B cell (primary cell): ENCODE measurements at places on chromosomes 11 and 22. TPM values are rescaled to one million over a fixed set of nuclear protein-coding genes. Genes with fewer than 3 reads are reported as not detected.

DNA sequence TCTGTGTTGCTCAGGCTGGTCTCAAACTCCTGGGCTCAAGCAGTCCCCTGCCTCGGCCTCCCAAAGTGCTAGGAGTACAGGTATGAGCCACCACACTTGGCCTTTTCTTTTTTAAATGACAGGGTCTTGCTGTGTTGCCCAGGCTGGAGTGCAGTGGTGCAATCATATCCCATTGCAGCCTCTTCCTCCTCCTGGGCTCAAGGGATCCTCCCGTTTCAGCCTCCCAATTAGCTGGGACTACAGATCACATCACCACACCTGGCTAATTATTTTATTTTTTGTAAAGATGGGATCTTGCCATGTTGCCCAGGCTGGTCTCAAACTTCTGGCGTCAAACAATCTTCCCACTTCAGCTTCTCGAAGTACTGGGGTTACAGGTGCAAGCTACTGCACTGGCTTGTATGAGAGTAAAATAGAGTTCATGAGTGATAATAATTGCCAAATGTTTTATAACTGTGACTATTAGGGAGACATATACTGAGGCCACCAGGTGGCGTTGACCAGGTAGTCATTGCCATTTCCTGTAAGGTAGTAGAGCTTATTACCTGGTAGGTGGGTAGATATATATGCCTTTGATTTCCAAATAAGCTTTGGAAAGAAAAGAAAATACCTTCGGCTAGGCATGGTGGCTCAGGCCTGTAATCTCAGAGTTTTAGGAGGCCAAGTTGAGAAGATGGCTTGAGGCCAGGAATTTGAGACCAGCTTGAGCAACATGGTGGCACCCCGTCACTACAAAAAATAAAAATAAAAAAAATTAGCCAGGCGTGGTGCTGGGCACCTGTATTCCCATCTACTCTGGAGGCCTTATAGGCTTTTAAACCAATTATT, 5.4 kb downstream of the FDX1 start:
- peak; percentile 41 for DNase-seq

DNA sequence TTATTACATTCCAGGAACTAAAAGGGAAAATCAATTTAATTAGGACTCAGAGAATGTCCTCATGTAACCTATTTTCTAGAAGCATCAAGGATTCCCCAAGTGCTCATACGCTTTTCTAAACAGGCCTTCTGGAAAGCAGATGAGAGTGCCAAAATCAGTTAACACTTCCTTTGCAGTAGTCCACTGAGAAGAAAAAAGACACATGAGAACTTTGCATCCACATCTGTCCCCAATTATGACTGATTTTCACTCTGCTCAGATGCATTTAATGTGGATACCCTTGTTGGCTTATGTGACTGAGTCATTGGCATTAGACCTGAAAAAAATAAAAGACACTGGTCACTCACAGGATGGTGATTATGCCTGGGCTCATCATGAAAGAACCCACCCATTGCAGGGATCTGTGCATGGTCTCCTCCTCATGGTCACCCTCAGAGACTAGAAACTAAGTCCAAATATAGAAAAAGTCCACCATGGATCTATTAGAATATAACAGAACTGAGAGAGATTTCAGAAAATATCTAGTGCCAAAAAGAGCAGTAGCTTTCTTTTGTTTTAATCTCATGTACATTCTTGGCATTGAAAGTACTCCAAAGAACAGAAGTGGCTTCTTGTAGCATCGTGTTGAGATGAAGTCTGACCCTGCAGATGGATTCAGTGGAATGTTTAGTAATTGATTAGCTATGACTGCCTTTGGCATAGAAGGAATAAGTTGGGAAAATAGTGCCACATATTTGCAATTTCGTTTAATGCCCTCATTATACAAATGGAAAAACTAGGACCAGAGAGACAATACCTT, 48.8 kb upstream of the FIBIN start:
- no peak for DNase-seq

DNA sequence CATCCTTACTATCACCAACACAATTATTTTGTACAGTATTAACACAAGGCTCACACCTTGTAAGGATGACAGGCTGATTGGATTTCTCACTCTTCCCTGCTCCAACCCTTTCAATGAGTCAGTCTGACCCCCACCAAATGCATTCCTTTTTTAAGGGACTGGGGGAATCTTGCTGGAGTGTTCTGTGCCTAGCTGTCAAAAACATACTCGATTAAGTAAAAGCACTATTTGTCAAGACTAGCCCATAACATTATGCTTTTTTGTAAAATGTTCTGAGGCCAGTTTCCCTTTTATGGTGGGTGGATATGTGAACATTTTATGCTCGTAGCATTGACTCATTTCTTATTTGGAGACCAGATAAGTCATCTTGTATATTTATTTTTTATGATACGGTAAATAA, 87.2 kb downstream of the PDHX start:
- no peak for DNase-seq

DNA sequence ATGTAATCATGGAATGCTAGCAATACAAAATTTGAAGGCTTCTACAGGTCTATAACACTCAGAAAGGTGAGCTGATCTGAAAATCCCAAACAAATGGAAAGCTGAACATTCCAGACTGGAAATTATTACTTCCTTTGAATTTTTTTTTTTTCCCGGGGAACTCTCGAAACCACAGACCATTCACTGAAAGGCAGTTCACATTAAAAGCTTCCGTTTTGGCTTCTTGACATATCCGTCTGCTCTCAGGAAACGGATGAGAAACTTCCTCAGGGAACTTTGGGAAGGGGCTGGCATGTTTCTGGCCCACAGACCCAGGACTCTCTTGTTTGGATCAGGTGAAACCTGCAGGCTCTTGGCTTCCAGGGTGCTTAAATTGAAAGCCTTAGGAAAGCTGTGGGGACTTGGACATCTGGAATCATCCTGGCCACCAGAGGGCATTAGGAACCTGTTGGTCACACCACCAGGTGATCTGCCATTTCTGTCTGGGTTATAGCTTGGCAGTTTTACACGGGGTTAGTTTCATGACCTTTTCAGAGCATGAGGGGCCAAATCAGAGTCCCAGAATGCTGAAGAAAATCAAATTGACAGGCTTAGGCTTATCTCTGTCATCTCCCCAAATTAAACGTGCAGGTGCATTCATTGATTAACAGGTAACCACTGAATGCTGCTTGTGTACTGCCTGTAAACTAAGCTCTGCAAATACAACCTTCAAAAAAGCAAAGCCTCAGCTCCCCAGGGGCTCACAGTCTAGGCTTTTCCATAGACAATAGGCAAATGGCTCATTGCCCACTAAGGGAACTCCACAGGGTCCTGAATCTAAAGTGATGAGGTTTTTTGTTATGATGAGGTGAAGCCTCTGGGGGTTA, 22.7 kb upstream of the GRAMD1B start:
- peak; percentile 39 for DNase-seq

- DNase-seq: no peak
Measured at GRCh38 chr11:128716661-128717210, 22.9 kb downstream of the FLI1 start.

DNA sequence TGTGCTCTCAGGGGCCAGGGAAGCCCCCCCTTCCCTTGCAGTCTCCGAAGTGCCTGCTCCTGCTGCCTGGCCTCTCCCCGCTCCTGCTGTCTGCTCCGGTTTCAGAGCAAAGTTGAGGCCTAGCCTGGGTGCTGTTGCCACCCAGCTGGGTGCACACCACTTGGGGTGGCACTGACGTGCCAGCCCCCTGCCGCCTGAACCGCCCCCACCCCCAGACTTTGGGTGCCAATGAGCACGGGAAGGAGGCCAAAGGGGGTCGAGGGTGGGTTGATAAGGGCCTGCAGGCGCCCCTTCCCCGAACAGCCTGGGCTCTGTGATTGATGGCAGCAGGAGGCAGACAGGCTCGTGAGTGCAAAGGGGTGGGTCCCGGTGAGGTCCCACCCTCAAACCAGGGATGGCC, 48.2 kb downstream of the EMSY start:
- DNase-seq: no peak

DNA sequence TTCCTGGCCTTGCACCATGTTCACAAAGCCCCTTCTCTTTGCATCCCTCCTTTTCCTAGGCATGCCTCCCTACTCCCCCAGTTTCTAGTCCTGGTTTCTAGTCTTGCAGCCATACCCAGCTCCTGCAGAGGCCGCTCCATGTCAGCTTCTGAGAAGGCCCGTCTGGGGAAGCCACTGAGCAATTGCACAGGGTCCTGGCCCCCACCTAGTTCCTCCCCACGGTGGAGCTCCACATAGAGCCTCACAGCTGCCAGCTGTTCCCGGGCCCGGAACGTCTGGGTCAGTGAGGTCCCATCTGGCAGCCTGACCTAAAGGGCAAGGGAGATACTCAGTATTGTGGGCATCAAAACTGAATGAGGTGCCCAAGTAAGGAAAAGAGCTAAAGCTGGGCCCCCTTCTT, 2.2 kb downstream of the UBXN1 start:
- DNase-seq: no peak

GRCh38 chr11:110130642-110131238, 37.5 kb downstream of the ZC3H12C start:
- DNase-seq: no peak

GRCh38 chr11:64055077-64055476, 19.3 kb downstream of the FLRT1 start:
- DNase-seq: no peak

DNA sequence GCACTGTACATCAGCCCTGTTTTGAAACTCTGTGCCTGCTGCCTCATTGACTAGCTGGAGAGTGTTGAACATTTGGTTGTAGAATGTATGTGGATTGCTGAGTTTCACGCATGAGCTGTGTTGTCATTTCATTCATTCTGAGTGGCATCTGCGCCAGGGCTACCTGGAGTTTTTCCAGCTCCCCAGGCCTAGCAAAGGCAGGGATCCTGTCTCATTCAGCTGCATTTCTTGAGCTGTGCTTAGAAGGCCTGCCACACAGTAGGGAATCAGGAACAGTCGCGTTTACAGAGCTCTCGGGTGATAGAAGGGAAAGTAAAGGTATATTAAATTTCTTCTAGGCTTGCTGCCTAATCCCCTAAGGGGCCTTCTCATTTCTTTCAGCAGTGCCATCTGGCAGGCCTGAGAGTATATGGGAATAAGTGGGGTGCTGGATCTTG, 44.3 kb downstream of the PTPRJ start:
- no peak for DNase-seq

DNA sequence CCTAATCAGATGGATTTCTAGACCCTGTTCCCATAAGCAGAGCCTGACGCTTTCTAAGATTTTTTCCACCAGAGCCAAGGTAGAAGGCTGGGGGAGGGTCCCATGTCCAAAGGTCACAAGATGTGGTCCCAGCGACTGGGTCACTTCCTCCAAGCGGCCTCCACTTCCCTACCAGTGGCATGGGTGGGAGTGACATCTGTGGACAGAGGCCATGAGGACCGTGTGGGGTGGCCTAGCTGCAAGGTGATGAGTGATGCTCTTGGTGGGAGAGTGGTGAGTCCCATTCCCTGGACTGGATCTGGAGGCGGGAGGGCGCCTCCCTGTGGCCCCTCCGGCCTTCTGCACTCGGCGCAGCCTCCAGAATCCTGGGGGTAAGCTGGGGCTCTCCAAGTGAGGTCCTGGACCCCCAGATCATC, 32.4 kb upstream of the PRR5 start:
- DNase-seq: no peak

DNA sequence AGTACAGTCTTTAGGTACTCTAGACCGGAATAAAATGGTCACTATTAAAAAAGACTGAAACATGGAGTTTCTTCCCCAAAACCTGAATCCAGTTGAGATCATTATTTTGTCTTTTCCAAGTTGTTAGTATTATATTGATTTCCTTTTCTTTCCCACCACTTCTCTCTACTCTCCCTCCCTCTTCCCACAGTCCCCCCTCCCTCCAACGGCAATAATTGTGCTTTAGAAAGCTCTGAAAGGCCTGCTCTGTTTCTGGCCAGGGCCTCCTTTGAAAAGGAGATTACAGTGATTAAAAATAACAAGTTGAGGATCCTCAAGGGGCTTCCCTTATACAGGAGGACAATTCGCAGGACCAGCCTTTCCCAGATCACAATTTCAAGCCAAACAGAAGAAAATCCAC, 3.5 kb downstream of the SPON1 start:
- DNase-seq: no peak

DNA sequence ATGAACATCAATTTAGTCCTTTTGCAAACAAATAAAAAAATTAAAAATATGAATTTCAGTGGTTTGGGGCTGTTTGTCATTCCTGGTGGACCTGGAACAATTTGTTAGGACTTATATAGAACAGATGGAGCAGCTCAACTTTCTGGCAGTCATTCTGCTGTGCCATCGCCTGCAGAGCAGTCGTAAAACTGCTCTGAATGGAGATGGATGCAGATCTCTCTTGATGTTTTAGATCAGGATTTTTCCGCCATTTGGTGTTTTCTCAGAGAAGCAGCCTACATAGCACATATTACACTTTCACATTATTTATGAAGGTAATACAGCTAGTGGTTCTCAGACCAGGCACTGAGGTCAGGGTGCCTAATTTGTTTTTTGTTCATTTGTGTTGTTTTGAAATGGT, 31.8 kb upstream of the HSPA8 start:
- no peak for DNase-seq

- no peak for DNase-seq
Measured at GRCh38 chr22:50733521-50734342, 4.3 kb upstream of the ACR start.

GRCh38 chr11:132691848-132692550, 840.3 kb downstream of the OPCML start:
- DNase-seq: no peak

GRCh38 chr11:33646168-33646567, 54.5 kb downstream of the C11orf91 start:
- no peak for DNase-seq

GRCh38 chr11:120054016-120054752, 83.7 kb downstream of the TRIM29 start:
- DNase-seq: no peak

- no peak for DNase-seq
Measured at GRCh38 chr22:47113853-47114415, 351.5 kb downstream of the TBC1D22A start.

GRCh38 chr11:12485328-12485727, 108.0 kb downstream of the PARVA start:
- DNase-seq: no peak

DNA sequence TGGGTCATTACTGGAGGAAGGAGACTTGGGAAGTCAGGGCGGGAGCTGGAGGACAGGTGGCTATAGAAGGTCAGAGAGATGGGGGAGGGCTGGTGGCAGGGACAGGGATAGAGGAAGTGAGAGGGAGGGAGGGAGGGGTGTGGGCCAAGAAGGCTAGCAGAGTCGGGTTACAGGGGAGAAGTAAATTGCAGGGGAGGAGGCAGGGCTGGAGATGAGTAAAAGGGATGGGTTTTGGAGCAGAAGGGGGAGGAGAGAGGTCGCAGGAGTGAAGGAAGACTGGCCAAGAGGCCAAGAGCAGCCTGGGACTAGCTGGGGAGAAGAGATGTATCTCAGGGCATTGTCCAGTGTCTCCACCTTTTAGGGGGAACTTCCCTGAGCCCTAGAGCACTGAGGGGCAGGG, 33.0 kb downstream of the LRRC10B start:
- no peak for DNase-seq

The PTPRCAP gene
- polyA plus RNA-seq: 353 and 565 TPM in 2 replicates

The OTOG gene
- not detected in 2 replicates for polyA plus RNA-seq

The BTBD18 gene
- polyA plus RNA-seq: 0.04 TPM in 1 of 2 replicates, not detected in the other

The IL18 gene
- polyA plus RNA-seq: 0.45 and 1.6 TPM in 2 replicates

The PATE2 gene
- polyA plus RNA-seq: not detected in 2 replicates

The A4GALT gene
- 0.09 TPM in 1 of 2 replicates, not detected in the other for polyA plus RNA-seq

The CACNA1I gene
- polyA plus RNA-seq: 0.07 and 0.35 TPM in 2 replicates

The OR5F1 gene
- polyA plus RNA-seq: not detected in 2 replicates
